ENCODE measurements at places on chromosomes 2 and 18.

- no peak for DNase-seq
Observed at GRCh38 chr18:55443776-55444175, 144.2 kb downstream of the TCF4 start.

- DNase-seq, result no peak
Observed at GRCh38 chr2:188966079-188966571, 8.0 kb upstream of the COL3A1 start.

- DNase-seq, result no peak
Observed at GRCh38 chr2:147355706-147356105, 489.1 kb upstream of the ACVR2A start.

GRCh38 chr2:40416486-40416885 lies 35.4 kb downstream of the SLC8A1 start:
- no peak for DNase-seq

- no peak for DNase-seq
Observed at GRCh38 chr2:17805166-17805565, 11.1 kb upstream of the MSGN1 start.

GRCh38 chr2:237782181-237782580 lies 16.4 kb upstream of the RBM44 start:
- no peak for DNase-seq

DNA sequence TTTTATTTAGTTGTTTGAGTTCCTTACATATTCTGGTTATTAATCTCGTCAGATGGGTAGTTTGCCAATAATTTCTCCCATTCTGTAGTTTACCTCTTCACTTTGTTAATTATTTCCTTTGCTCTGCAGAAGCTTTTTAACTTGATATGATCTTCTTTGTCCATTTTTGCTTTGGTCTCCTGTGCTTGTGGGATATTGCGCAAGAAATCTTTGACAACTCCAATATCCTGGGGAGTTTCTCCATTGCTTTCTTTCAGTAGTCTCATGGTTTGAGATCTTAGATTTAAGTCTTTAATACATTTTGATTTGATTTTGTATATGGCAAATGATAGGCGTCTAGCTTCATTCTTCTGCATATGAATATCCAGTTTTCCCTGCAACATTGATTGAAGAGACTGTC lies 389.2 kb downstream of the LRP1B start:
- DNase-seq, result no peak

DNA sequence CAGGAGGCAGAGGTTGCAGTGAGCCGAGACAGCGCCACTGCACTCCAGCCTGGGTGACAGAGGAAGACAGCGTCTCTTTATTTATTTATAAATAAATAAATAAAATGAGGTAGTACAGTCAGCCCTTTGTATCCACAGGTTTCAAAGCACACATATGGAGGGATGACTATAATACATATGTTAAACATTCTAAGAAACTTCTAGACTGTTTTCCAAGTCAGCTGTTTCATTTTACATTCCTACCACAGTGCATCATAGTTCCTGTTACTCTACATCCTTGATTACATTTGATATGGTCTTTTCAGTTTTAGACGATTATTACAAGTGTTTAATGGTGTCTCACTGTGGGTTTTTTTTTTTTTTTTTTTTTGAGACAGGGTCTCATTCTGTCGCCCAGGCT lies 157.6 kb downstream of the ATAD2B start:
- no peak for DNase-seq

DNA sequence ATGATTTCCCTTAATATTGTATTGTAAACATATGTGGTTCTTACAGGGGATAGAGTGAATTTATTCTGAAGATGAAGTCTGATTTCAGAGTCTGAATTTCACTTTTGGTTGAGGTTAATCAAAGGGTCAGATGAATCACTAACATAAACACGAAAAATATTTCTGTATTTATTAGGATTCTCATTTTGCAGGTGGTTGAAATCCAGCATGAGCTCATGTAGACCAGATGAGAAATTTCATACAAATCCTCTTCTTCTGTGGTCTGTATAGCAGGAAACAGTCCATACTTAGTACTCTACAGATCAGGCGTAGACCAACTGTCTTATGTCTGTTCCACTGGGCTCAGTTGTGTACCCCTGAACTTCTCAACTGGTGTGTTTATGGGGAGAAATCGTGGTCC lies 157.8 kb downstream of the BABAM2 start:
- DNase-seq, result no peak

DNA sequence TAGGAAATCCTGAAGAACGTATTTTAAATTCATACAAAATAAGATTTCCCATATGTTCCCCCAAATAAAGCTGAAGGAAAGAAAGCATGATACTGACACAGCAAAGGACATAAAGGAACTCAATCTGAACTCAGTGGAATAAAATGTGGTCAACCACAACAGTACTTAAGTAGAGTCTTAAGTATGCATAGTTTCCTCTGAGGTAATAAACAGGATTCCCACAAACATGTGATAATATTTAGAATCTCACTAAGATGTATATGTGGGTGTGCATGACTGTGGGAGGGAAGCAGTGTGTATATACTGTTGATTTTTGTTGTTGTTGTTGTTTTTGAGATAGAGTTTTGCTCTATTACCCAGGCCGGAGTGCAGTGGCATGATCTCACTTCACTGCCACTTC lies 69.3 kb downstream of the NOL10 start:
- DNase-seq, result no peak

DNA sequence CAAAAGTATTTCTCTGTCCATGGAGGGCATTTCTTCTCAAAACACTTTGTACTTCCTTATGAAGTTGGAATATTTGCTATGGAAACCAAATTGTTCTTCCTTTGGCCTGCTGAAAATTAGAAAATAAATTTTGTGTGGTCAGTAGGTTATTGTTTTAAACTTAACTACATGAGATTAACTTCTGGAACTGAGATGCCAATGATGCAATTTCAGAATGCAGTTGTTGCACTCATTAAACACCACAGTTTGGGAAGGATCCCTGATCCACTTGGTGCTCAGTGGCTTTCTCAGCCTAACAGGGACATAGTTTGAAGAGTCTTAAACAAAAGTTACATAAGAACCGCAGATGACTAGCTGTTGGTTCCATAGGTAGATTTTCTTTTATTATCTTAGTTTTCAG lies 23.3 kb upstream of the IL1R1 start:
- DNase-seq, result no peak

DNA sequence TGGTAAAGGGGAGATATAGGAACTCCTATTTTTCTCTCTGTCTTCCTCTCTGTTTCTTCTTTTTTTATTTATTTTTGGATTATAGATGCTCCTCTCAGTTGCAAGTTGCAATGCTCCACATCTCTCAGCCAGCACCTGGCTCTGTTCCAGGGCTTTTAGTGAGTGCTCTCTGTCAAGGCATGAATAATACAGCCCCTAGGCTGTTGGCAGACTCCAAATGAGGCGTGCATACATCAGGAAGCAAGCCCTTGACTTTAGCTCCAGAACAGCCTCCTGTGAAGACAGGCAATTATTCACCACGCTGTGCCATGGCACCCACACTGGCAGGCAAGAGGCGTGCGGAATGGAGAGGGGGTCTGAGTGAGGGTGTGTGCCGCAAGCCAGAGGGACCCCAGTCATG lies 228.1 kb upstream of the PXDN start:
- DNase-seq, result no peak

GRCh38 chr2:122749405-122749804 lies 994.0 kb downstream of the TSN start:
- no peak for DNase-seq

DNA sequence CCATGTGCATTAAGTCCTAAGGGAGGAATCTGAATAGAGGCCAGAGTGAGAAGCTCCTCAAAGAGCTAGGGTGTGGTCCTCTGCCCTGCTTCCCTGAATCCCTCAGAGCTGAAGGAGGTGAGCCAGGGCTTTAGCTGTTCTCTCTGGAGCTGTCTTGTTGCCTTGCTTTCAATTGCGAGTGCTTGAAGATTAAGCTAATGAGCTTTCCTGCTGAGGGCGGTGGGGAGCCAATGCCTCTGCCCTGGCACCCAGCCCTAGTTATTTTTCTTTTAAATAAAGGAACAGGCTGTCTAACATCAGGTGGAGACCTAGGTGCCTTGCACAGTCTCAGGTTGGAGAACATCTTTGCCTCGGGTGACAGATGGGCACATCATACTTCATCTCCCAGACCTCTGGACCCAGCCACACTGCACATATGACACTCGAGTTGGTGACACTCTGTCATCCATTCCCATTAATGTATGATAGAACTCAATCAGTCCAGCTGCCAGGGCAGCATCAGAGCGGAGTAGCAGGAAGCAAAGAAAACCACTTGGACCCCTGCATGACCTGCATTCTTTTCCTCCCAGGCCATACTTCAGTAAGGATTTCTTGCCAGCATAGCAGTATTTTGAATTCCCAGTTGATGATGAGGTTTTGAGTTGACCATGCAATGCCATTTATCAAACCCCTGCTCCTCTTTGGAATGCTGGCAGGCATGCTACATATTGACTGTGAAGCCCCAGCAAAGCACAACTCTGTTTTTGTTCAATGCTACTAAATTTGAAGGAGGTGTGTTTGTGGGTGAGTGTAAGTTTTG lies 292.7 kb downstream of the RNF144A start:
- DNase-seq, result no peak

DNA sequence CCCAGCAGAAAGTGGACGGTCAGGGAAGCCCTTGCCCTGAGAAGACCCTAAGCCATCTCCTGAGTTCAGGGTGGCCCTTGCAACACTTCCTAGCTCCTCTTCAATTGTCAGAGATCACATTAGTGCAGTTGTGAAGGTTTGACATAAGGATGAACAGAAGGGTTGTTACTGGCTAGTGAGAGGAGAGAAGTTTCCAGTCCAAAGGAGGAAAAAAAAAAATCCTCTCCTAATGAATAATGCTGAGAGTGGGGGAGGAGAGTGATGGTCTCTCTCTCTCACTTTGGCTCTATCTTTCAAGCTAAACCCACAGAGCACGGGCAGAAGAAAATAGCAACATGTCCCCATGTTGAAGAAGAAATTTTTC lies 819.9 kb downstream of the BCL11A start:
- DNase-seq, result no peak

- no peak for DNase-seq
Observed at GRCh38 chr2:190970873-190971506, 43.0 kb downstream of the STAT1 start.

DNA sequence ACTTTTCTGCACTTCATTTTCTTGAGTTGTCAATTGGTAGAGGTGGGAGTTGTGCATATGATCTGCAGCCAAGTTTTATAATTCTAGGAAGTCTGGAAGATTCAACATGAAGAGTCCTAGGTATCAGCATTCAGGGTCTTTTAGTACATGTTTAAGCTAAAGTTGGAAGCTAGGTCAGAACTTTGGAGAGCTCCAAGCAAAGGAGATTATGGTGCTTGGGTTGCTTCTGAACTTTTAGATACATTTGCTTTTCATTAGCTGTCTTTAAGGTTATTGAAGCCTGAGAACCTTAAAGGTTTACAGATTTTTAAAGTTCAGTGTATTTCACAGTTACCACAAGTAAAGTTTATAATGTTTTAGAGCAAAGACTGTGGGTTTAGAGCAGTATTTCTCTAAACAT lies 85.5 kb downstream of the EPC2 start:
- DNase-seq, result no peak

Measured in activated effector memory CD4-positive, alpha-beta T cell treated with anti-CD3 and anti-CD28 coated beads, Interleukin-2, amount 50 U/mL, for 16 hours (primary cell).